CD4-positive, alpha-beta T cell treated with Interleukin-21 for 1 hour (primary cell): ENCODE measurements at places on chromosomes 16 and 17.

GRCh38 chr16:65279576-65279975, 157.7 kb upstream of the CDH11 start:
- no peak for DNase-seq

GRCh38 chr16:65336160-65336559, 214.3 kb upstream of the CDH11 start:
- no peak for DNase-seq

DNA sequence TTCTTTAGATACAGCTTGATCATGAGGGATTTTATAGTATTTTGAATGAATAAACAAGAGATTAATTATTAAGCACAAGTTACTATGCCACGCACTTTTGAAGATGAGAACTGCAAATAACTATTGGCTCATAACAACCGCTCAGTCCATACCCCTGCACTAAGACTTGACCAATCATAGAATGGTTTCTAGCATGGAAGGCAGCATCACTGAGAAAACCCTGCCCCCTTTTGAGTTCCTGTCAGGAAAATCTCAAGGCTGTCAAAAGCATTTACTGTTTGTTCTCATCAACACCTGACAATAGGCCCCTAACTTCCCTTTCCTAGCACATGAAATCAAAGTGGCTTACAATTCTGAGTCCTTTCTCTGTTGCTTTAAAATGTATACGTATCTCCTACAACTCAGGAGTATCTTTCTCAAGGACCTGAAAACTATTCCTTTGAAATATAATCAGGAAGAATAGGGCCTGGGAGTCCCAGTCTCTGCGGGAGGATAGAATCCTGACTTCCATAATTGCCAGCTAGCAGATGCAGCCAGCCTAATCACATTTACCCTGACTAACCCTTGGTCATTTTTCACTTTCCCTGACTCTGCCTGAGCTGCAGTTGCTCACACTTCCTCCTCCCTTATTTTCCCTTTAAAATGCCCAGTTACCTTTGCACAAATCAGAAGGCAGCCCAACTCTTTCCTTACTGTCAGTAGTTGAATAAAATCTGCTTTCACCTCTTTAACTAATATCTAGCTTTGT, 9.1 kb upstream of the MMD start:
- DNase-seq, result no peak

- no peak for DNase-seq
These were observed 33.4 kb downstream of the DCUN1D3 start for GRCh38 chr16:20866801-20867200.

DNA sequence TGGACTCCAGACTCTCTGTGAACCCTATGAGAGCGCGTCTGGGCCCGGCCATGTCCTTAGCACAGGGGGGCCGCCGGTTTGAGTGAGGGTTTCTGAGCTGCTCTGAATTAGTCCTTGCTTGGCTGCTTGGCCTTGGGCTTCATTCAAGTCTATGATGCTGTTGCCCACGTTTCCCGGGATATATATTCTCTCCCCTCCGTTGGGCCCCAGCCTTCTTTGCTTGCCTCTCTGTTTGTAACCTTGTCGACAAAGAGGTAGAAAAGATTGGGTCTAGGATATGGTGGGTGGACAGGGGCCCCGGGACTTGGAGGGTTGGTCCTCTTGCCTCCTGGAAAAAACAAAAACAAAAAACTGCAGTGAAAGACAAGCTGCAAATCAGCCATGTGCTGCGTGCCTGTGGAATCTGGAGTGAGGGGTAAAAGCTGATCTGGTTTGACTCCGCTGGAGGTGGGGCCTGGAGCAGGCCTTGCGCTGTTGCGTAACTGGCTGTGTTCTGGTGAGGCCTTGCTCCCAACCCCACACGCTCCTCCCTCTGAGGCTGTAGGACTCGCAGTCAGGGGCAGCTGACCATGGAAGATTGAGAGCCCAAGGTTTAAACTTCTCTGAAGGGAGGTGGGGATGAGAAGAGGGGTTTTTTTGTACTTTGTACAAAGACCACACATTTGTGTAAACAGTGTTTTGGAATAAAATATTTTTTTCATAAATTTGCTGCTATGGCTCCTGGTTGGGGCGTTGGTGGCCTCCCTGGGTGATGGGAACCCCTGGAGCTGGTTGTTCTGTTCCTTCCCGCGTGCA, 23.1 kb downstream of the STAT5A start:
- DNase-seq, result no peak

GRCh38 chr17:58572846-58573245, 58.4 kb upstream of the MTMR4 start:
- no peak for DNase-seq

DNA sequence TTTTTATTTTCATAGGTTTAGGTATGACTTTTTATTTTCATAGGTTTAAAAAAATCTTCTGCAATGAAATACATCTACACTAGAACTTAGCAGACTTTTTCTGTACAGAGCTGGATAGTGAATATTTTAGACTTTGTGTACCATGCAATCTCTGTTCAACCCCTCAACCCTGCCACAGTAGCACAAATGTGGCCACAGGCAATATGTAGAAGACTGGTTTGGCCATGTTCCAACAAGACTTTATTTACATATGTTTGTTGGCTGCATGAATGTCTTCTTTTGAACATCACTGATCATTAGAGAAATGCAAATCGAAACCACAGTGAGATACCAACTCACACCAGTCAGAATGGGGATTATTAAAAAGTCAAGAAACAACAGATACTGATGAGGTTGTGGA, 229.2 kb downstream of the SHISA9 start:
- DNase-seq, result no peak

DNA sequence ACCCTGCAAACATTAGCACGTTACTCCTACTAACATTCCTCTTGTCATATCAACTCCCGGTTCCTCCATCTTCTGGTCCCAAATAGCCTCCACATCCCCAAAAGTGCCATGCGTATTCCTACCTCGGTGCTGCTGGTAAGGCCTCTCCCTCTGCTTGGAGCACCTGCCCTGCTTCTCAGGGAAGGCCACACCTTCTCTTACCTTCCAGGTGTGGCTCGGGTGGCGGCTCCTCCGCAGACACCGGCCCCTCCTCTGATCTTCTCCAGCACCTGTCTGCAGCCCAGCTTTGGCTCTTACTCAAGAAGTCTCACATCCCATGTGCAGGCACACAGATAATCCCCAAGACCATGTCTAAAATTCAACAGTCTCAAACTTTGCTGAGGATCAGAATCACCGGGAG, 92.3 kb downstream of the GAS7 start:
- no peak for DNase-seq

- DNase-seq, result no peak
These were observed at the start of gene KATNB1 for GRCh38 chr16:57735755-57736418. KATNB1 (plus strand) TSS chr16:57735770; CDS start chr16:57737244, 1,474 bp downstream.

DNA sequence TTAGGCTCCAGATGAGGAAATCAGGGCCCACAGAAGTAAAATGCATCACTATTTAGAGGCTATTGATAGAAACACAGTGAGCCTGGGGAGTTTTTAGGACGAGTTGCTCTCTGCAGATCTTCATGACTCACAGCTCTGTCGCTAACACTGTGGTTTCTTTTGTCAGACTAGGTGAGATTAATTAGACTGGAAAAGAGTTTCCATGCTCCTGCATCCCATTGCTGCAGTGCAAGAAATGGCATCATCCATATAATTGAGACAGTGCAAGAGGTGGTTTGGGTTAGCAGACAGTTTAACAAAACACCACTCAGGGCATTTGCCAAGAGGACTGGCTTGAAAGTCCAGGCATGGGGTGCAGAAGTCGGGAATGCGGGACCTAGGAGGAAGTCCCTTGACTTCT, 198.8 kb upstream of the CACNG5 start:
- no peak for DNase-seq

DNA sequence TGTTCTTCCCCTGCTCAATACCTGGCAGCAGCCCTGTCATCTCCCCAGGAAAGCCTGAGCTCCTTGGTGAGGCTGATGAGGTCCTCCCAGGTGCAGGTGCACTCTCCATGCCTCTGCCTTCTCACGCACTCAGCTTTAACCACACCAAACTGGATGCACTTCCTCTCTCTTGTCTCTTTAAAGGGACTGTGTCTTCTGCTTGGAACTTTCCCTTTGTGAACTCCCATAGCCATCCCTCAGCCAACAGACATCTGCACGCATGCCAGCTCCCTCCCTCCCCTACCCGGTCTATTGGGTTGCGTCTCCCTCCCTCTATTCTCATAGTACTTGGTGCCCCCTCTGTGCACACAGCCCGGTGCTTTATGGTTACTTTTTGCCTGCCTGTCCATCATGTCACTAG, 231.2 kb downstream of the MSI2 start:
- no peak for DNase-seq

DNA sequence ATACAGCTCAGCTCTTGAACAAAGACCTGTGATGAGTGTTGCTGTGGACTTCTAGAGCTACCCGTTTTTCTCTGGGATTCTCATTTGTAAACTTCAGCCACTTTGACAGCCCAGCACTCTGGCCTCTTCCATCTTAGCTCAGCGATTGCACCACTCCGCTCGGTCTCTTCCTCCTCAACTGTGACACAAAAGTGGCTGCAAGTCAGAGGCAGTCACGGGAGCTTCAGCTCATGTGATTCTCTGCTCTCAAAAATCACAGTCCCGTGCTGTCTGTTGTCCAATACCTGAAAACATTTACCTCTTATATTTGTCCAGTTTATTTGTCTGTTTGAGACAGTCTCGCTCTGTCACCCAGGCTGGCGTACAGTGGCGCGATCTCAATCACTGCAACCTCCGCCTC, 75.7 kb upstream of the DNAH17 start:
- DNase-seq, result no peak
